Stimulated activated CD4-positive, alpha-beta T cell treated with anti-CD3 and anti-CD28 coated beads, Interleukin-4, amount 100 ng/mL, for 48 hours (primary cell): ENCODE measurements at places on chromosomes 11 and 22.

DNA sequence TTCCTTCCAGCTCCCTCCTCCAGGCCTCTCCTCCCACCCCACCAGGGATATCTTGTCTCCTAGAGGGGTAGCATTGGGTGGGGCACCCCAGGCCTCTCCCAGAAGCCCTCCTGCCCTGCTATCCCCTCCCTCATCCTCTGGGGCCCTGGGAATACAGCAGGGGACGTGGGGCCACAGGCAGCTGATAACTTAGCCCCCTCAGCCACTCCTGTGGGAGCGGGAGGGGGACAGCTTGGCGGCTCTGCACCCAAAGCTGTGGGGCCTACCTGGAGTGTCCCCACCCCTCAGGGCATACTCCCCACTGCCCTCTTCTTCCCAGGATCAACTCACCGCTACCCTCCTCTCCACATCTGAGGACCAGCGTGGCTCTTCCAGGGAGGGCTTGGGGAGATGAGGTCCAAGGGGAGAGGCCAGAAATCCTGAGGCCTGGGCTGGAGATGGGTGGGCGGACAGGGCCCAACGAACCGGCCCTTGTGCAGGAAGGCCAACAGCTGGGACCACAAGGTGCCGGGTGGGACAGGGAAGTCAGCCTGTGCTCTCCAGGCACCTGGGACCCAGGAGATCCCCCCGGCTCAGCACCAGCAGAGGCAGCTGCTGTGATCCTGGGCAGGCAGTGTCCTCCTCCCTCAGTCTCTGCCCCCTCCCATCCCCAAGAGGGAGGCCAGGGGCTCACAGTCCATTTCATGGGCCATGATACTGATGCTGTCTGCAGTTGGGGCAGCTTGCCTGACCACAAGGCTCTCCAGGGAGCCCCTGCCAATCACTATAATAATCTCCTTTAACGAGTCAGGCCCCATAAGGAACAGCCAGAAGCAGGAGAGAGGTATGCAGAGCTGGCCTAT is 23.2 kb downstream of the NEAT1 start:
- no peak for DNase-seq

GRCh38 chr22:22938672-22939587 is 51.3 kb downstream of the IGLL5 start:
- no peak for DNase-seq

DNA sequence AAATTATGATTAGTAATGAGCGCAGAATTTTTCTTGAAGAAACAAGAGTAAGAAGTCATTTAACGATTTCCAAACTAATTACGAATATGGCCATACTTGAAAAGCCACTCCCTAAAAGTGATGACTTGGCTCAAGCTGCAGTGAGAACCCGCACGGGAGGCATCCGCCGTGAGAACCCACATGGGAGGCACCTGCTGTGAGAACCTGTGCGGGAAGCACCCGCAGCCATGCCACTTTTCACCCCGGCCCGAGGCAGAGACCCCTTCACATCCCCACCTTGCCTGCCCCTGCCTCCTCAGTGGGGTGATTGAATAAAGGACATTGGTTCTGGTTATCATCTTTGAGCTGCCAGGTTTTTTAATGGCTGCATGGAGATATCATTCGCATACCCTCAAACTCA is 89.7 kb downstream of the BRD1 start:
- no peak for DNase-seq

GRCh38 chr11:73596547-73596946 is 1.4 kb downstream of the FAM168A start:
- no peak for DNase-seq

GRCh38 chr11:64388894-64389293 is 29.9 kb downstream of the RPS6KA4 start:
- no peak for DNase-seq

GRCh38 chr11:65817312-65817834 is 16.4 kb upstream of the SNX32 start:
- DNase-seq: no peak

- peak; percentile 70 for DNase-seq
Measured at GRCh38 chr11:118572061-118572980, at the start of gene ARCN1. TSS of gene ARCN1 (plus strand) at chr11:118572409. CDS start at chr11:118572548, 139 bp downstream.

DNA sequence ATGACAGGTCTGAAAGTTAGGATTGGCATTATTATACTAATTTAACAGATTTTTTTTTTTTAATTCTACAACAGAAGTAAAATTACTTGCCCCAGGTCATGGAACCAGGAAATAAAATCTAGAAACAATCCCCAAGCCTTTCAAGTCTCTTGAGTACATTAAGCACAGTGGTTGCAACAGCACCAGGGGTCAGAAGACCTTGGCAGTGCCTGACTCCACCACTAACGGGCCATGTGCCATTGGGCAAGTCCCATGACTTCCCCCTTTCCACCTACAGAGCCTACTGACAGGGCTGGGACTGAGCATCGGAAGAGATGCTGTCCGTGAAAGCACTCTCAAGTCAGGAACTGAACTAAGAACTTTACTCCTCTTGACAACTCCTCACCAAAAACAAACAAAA is 98.6 kb upstream of the AKIP1 start:
- DNase-seq: no peak
